ENCODE measurements at places on chromosomes 2 and 18.

GRCh38 chr2:31888550-31888949, 122.3 kb downstream of the MEMO1 start:
- DNase-seq: peak; percentile 43

DNA sequence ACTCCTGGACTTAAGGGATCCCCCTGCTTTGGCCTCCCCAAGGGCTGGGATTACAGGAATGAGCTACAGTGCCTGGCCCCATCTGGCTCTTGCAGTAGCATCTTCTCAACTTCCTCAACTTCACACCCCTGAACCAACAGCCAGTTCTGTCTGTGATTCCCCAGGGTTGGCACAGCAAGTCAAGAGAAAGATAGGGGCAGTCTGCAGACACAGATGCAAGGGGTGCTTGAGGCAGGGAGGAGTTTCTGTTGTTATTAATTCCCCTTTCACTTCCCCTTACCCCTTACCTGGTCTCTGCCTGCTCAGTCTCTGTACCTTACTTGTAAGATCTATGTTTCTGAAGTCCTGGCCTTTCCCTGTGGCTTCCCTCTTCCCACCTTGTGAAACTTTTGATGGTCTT, 54.1 kb upstream of the MEX3C start:
- no peak for DNase-seq

DNA sequence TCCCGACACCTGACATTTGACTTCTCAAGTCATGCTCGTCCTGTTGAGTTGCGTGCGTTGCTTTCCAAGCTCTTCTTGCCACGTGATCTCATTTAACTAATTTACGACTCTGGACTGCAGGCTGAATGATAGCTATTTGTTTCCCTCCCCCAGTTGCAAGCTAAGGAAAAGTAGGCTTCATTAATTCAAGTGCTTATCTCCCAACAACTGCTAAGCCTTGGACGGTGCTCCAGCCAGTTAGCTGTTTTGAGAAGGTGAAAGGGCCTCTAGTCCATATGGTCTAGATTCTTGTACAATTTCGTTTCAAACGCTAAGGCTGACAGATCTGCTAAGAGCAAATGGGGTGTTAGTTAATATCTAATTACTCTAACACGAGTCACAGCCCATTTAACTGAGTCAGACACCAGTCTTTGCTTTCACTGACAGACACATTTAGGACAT, 21.1 kb downstream of the GPR45 start:
- peak; percentile 55 for DNase-seq

DNA sequence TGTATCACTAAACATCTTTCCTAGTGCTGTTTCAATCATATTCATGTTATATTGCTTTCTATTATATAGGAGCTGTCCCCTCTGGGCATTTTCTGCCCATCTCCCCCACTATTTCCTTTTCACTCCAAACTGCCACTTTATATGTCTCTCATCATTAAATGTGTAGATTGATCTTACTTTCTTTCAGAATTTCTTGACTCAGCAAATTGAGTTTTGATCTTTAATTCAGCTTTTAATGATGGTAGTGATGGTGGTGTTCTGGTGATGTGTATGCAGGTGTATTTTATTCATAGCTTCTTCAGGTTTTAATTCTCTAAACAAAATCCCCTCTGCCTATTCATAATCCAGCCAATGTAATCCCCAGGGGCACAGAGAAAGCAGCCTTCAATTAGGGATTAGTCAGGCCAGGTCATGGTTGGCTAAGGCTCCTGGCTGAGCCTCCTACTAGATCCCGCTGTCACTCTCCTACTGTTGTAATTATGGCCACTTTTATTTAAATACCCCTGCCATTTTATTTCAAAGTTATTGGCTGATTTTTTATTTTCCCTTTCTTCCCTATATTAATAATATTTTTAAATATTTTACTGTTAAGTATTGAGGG, 325.4 kb downstream of the SPAG16 start:
- no peak for DNase-seq

- no peak for DNase-seq
Measured at GRCh38 chr18:10316778-10317177, 137.7 kb upstream of the APCDD1 start.

DNA sequence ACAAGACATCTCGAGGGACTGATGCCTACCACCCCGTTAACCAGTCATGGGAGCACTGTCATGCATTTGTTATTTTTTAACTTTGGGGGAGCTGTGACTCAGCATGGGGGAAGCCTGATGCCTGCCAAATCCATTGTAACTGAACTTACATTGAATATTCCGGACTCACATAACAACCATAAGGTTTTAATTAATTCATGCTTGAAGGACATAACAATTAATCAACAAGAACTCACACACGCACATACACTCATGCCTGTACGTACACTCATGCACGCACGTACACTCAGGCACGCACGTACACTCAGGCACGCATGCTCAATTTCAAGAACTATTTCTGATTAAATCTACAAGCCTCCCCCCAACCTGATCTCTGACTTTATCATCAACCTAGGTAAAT, 1639.1 kb downstream of the SUCLG1 start:
- peak; percentile 88 for DNase-seq

GRCh38 chr2:189252991-189253675, 73.6 kb upstream of the COL5A2 start:
- DNase-seq: peak; percentile 68

DNA sequence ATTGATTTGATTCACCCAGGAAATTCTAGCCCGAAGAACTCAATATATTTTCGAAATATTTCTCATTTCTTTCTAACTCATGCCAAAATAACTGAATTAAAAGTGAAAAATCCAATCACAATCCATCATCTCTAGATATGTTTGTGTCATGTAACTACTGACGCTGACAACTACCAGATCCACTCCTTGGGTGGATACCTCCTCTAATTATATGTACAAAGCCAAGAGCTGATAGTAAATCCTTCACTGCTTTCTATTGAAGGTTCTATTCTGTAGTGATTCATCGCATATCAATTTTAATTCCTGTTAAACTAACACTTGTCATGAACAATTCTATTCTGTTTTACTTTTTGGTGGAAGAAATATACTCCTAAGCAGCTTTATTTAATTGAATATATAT, 1056.6 kb upstream of the NXPH2 start:
- DNase-seq: no peak

- DNase-seq: peak; percentile 79
Measured at GRCh38 chr2:10283106-10284062, 19.3 kb upstream of the HPCAL1 start.

- no peak for DNase-seq
Measured at GRCh38 chr2:159219394-159219998, 67.0 kb downstream of the WDSUB1 start.

- no peak for DNase-seq
Measured at GRCh38 chr2:231928481-231928880, 2.3 kb upstream of the NPPC start.

- DNase-seq: no peak
Measured at GRCh38 chr2:131035112-131035825, 58.0 kb downstream of the FAM168B start.

DNA sequence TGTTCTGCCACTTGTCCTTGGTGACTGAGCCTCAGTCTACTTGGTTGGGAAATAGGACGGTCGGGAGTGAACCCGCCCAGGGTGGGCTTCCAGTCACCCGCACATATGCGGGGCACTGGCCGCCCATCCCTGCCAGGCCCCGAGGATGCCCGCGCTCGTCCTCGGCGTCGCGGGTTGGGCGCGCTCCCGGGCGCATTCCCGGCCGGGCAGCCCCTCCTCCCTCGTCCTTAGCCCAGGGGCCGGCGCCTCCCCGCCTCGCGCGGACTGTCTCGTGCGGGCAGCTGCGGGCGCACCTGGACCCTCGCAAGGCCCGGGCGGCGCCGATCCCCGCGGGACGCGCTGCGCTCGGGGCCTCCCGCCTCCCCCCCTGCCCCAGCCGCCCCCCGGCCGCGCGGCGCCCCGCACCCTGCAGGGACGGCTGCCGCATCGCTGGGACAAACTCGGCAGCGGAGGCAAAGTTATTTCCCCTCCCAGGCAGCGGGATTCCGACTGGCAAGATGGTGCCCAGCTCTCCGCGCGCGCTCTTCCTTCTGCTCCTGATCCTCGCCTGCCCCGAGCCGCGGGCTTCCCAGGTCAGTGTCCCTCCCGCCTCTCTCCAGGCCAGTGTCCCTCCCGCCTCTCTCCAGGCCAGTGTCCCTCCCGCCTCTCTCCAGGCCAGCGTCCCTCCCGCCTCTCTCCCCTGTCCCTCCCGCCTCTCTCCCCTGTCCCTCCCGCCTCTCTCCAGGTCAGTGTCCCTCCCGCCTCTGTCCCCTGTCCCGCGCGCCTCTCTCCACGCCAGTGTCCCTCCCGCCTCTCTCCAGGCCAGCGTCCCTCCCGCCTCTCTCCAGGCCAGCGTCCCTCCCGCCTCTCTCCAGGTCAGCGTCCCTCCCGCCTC, at the start of gene FBLN7:
FBLN7 (plus strand) TSS at position 227 of the 874 bp plus-strand sequence; CDS start at position 498, 271 bp downstream.
- DNase-seq: no peak

DNA sequence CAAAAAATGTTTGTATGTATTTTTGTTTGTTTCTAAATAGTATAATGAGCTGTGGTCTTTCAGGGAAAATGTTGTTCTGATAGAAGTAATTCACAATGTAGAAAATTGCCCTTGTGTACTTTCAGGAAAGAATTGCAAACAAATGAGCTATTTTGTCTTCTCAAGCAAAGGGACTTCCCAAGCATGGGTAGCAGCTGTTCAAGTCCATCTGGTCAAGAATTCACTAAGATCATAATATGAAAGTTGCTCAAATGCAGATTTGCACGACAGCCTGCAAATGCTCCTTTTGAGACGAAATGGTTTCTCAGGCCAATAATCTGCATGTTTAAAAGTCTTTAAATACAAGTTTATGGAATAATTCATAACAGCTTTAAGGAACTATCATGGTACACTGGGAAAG, 51.9 kb upstream of the HNMT start:
- no peak for DNase-seq

DNA sequence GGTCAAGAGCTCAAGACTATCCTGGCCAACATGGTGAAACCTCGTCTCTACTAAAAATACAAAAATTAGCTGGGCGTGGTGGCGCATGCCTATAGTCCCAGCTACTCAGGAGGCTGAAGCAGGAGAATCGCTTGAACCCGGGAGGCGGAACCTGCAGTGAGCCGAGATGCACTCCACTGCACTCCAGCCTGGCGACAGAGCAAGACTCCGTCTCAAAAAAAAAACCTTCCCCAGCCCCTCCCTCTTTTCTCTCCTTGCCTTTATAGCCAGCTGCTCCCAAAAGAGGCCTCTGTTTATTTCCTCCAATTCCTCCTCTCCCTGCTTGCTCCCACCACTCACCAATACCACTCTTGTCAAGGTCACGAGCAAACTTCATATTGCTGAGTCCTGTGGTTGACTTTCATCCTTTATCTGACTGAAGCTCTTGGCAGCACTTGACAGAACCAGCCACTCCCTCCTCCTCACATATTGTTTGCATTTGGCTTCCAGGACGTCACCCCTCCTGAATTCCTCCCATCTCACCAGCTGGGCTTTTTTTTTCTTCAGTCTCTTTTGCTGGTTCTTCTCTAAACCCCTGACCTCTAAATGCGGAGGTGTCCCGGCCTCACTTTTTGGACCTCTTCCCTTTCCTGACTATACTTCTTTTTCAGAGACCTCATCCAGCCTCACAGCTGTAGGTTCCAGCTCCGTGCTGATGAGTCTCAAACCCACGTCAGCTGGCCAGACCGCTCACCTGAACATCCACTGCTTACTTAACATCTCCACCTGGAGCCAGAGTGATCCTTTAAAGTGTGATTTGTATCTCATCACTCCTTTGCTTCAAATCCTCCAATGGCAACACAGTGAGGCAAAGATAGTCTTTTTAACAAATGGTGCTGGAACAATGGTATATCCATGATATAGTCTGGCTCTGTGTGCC, 84.6 kb upstream of the CAB39 start:
- DNase-seq: peak; percentile 63

GRCh38 chr18:78228974-78229373, 750.6 kb upstream of the SALL3 start:
- no peak for DNase-seq

- no peak for DNase-seq
Measured at GRCh38 chr2:23503097-23503496, 118.1 kb downstream of the KLHL29 start.

GRCh38 chr2:204743393-204743960, 198.2 kb downstream of the PARD3B start:
- no peak for DNase-seq

DNA sequence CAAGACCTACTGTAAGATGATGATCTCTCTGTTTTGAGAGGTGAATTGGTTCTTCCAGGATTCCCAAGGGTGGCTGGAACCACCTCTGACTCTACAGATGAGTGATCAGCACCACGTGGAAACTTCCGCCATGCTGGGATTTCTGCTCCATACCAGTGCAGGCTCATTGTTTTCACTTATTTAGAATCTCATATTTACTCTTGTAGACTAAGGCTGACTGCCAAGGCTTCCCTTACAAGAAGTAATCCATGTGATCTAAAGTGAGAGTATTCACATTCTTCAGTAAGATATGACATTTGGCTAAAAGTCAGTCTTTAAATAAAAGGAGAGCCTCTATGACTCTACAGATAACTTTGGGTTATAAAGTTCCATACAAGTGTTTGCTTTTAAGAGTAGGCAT, 322.9 kb upstream of the RAB12 start:
- DNase-seq: no peak

DNA sequence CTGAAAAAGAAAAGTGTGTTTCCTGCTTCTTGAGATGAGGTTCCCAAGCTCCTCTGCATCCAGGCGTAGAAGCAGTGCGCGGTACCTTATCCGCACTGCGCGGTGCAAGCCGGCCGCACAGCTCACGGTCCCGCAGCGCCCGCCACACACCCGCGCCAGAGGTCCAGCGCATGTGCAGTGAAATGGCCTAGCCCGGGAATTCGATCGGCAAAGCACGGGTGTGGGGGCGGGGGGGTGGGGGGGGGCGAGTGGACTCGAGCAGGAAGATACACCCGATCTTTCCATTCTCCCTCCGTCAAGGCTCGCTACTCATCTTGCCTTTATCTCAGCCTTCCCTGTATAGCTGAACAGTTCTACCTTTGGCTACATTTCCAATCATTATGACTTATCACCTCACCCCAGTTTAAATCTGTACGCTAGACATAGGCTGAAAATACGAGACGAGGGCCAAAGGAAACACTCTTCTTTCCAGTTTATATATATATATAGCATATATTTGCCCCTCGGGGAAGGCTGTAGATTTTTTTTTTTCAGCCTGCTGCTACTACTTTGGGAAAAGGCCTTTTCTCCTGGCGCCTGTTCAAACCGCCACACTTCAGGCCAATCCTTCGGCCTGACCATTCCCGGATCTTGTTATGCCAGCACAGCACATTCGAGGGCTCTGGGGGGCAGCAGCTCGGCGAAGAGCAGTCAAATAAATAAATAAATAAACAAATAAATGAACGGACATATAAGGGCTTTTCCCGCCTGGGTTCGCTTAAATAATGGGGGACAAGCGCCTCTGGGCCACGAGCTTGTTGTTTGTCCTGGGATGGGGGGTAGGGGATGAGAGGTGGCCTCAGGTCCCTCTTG, 10.4 kb downstream of the HOXD8 start:
- peak; percentile 80 for DNase-seq

- DNase-seq: no peak
Measured at GRCh38 chr18:26741048-26741447, 124.5 kb downstream of the AQP4 start.

DNA sequence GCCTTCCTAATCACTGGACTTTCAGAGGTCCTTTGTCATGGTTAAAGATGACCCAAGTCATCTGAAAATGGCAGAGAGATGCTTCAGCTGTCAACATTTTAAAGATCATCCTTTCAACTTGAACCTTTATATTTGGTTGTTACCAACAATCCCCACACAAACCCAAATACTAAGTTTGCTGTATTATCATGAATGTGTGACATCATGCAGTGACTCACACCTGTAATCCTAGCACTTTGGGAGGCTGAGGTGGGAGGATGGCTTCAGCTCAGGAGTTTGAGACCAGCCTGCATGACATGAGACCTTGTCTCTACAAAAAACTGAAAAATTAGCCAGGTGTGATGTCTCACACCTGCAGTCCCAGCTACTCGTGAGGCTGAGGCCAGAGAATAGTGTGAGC, 55.2 kb upstream of the NRP2 start:
- no peak for DNase-seq

GRCh38 chr18:24982831-24983230, 369.1 kb downstream of the ZNF521 start:
- peak; percentile 56 for DNase-seq
